Activated CD4-positive, alpha-beta T cell treated with anti-CD3 and anti-CD28 coated beads, Interleukin-2, amount 10 ng/mL, durations not matched to agents 7 days and 5 days (primary cell): ENCODE measurements at places on chromosomes 2 and 18. TPM values are rescaled to one million over a fixed set of nuclear protein-coding genes. Genes with fewer than 3 reads are reported as not detected.

MSGN1 gene
- total RNA-seq = not detected

GALNT5 gene
- not detected for total RNA-seq

- H3K27me3 ChIP-seq = no peaks in the 10 kb centered on the region
- H3K36me3 ChIP-seq = no peaks in the 10 kb centered on the region
- DNase-seq = no peak
- H3K4me1 ChIP-seq = peaks cover 4% of the 10 kb centered on the region
- H3K27ac ChIP-seq = no peak overlapping the region
These were observed 298.4 kb upstream of the FBXO11 start for GRCh38 chr2:48204750-48205136.

GRCh38 chr2:240895656-240896388 is at the start of gene MAB21L4:
TSS of gene MAB21L4 (minus strand) at chr2:240896156. CDS start at chr2:240895997, 159 bp downstream.
- no peaks in the 10 kb centered on the region for H3K4me1 ChIP-seq
- H3K4me3 ChIP-seq = no peak within 1 kb of the TSS
- H3K27ac ChIP-seq = no peak within 1 kb of the TSS
- no peaks in the 10 kb centered on the region for H3K36me3 ChIP-seq
- no peaks in the 10 kb centered on the region for H3K27me3 ChIP-seq
